ENCODE measurements at places on chromosomes 6 and 20.

- no peak for DNase-seq
Measured at GRCh38 chr20:33120934-33121333, 41.5 kb downstream of the BPIFB4 start.

DNA sequence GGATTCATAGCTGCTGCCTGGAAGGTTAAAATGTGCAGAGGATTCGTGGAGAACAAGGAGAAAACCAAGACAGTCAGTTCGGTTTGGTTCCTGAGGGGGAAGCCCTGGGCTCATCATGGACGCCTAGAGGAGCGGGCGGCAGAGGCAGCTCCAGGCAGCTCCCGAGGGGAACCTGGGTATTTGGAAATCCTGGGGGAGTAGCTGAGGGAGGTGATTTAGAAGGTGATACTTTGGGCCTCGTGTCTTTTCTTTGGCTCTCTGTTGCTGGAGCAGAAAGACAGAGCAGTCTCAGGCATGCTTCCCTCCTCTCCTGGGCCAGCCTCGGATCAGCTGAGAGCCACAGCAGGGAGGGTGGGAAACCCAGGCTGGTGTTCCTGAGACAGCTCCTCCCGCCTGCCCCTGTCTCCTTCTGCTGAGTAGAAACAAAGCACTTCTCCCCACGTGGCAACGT is 139.5 kb downstream of the DLL1 start:
- DNase-seq, result no peak

GRCh38 chr6:6319952-6320811 is at the start of gene F13A1:
Gene F13A1 (minus strand): TSS chr6:6320662. CDS start chr6:6318664, 1,998 bp downstream.
- no peak for DNase-seq

- no peak for DNase-seq
Measured at GRCh38 chr20:8019998-8020247, 362 bp upstream of the TMX4 start.

GRCh38 chr6:158461954-158462353 is 97.9 kb upstream of the TMEM181 start:
- DNase-seq, result no peak

DNA sequence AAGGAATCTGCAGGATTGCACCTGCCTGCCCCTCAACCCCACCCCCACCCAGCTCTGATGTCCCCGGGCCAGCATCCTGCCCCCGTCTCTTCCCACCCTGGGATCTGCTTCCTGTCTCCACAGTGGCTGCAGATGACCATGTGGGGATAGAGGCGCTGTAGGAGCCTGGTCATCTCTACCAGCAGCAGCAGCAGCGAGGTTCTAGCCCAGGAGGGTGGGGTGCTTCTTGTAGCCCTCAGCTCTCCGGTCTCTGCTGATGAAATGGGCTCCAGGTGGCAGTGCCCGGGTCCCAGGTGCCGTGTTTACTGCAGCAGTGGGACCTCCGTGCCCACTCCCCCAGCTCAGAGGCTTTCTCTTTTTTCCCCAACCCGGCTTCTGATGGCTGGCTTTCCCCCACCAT is 25.2 kb downstream of the CAPN11 start:
- no peak for DNase-seq

GRCh38 chr6:169984181-169985120 is 233.0 kb downstream of the ERMARD start:
- DNase-seq, result no peak

GRCh38 chr6:148021699-148022098 is 320.9 kb upstream of the SASH1 start:
- no peak for DNase-seq

GRCh38 chr6:140271759-140272377 is 897.4 kb upstream of the CITED2 start:
- no peak for DNase-seq

DNA sequence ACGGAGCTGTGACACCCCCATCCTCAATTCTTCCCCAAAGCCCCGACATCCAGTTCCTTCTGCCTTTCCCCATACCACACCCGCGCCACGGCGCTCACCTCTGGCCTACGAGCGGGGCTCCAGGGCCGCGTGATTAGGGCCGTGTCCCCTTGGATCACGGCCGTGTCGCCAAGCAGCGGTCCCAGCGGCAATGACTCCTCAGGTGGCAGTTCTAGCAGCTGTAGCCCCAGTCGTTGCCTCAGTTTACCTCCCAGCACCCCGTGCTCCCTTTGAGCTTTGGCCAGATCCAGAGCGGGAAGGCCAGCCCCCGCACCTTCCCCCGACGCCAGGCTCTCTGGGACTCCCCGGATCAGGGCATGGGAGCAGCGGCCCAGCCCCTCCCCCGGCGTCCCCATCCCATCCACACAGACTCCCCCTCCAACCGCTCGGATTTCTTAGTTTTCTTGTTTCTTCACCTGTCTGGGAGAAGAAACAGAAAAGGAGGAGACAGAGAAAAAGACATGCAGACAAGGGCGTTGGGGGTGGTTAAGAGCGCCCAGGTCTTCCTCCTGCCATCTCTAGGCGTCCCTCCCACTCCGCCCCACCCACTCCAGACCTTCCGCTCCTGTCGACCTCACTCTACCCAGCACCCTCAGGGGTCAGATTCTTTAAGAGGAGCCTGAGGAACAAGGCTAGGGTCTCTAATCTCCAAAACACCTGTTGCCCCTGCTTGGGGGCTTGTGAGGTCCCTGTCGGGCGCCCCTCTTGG is at the start of gene DDAH2:
DDAH2 (minus strand) TSS at position 533 of the 748 bp plus-strand sequence; CDS start at position 395, 138 bp downstream.
- no peak for DNase-seq

DNA sequence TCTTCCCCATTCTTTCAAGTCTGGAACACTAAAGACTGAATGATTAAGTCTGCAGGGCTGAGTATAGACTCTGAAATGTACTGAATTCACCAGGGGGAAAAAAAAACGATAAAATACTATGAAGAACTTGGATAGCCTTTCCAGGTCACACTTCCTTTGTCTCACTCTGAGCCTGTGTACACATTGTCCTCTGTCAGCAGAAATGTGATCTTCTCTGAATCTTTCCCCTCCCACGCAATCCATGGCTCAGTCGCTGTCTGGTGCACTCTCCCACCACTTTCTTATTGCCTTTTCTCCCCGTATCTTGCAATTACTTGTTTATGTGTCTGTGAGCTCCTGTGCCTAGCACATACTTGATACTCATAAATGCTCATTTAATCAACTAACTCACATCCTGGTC is 212.6 kb upstream of the RSPO3 start:
- no peak for DNase-seq

Measured in mesenchymal stem cell (in vitro differentiated cells and primary cell).